ENCODE measurements at places on chromosomes 3 and 15.

GRCh38 chr3:89098964-89099585 lies 8.3 kb upstream of the EPHA3 start:
- peak; percentile 34 for DNase-seq

DNA sequence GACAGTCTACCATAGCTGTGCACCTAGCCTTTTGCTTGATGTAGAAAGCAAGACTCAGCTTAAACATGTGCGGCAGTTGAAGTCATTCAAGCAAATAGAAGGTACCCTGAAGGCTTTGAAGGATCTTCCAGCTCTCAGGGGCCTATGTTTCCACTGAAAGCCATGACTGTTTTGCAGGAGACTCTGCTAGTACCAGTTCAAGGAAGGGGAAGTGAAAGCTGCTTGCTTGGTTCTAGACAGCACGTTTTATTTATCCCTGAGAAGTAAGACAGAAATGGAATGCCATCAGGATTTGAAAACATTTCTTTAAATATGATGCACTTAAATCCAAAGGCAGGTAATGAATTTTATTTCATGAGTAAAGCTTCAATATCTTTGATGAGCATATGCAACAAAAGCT lies 311.4 kb downstream of the PDCD6IP start:
- DNase-seq: no peak

DNA sequence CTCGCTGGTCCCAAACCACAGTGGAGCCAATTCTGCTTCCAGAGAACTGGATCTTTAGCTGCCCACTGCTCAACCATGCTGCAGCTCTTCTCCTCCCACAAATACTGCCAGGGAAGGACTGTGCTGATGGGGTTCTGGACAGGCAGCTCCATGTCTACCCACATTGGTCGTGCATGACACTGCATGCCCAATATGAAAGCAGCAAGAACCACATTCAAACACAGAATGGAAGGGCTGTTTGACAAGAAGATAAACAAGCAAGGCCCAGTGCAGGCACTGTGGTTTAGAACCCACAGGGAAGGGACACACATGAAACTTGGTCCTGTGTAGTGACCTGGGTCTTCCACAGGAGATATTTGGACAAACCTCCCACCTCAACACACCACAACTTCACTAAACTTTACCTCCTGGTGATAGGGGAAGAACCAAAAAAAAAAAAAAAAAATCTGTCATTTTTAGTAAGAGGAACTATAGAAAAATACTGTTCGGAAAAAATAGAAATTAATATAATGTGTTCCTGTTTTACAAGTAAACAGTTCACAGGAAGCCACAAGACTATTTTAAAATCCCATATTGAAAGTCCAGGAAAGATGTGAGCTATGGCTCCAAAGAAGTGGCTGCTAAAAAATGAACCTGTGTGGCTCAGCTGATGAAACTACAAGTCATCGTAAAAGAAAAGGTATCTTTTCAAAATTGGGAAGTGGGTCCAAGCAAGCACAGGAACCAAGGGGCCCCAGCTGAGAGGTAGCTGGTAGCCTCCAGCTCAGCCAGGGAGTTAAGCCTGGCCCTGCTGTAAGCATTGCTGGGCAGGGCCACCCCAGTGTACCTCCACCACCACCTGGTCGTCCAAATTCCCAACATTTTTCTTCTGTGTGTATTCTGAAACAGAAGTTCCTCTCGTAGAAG lies 77.7 kb upstream of the ACAN start:
- DNase-seq: no peak

DNA sequence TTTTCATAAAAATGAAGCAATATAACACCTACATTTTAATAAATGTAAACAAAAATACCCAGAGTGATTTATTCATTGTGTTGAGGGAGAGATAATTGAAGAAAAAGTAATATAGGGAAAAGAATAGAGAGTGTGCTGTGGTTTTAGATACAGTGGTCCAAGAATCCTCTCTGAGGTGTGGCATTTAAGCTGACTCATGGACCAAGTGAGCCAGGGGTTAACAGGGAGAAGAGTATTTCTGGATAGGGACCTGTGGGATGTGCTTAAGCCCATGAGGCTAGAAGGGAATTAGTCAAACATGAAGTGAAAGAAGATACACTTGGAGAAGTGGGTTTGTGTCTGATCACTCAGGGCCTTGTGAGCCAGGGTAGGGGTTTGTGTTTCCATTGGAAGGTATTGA lies 680.7 kb upstream of the GRM7 start:
- DNase-seq: no peak

GRCh38 chr15:100902436-100903167 lies 16.6 kb upstream of the LRRK1 start:
- DNase-seq: peak; percentile 75

DNA sequence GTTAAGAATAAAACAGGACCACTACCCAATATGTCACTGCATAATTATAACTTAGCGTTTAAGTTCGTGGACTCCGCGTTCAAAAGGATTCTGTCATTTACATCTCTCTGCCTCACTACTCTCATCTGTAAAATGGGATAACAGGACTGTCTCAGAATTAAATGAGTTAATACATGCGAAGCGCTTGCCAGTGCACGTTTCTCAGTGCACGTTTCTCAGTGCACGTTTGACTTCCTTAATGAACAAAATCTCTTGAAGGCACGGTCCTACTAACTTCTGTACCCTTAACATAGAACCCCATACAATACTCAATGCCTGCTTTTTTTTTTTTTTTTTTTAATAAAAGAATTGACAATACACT lies 499 bp downstream of the RABL3 start:
- peak; percentile 13 for DNase-seq

GRCh38 chr3:120487191-120487650 lies 36.4 kb upstream of the FSTL1 start:
- peak; percentile 47 for DNase-seq

DNA sequence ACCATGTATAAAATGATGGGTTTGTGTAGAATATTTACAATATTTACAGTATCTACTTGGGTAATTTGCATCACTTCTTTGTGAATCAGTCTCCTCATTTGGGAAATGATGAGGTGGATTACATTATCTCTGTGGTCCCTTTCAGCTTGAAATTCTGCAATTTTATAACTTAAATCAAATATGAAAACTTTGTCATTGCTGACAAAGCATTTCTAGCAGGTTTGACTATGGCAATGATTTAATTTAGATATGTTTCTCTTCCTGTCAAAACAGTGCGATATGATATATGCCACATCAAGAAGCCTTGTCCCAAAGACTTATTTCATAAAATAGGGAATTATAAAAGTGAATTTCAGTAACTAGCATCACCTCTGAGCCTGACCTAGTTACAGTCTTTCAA lies 315.8 kb upstream of the MEIS2 start:
- no peak for DNase-seq

DNA sequence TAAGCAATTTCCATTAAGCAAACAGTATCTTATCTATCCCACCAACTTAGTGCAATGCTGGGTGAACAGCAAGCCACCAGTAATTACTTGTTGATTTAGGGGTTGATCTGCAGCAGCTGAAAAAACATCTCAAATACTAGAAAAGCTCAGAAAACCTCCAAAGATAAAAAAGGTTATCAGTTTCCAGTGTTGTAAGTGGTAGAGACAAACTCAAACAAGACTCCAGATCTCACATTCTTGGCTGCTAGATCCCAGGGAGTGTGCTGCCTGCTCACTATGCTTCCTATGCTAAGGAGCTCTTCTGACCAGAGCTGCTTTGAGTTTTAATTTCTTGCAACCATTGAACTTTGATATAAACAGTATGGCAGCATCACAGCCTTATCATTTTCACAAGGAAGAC lies 11.3 kb downstream of the B3GALNT1 start:
- DNase-seq: no peak

GRCh38 chr3:22012471-22012870 lies 261.5 kb upstream of the ZNF385D start:
- no peak for DNase-seq

GRCh38 chr3:173403376-173403775 lies 5.8 kb downstream of the NLGN1 start:
- DNase-seq: no peak

DNA sequence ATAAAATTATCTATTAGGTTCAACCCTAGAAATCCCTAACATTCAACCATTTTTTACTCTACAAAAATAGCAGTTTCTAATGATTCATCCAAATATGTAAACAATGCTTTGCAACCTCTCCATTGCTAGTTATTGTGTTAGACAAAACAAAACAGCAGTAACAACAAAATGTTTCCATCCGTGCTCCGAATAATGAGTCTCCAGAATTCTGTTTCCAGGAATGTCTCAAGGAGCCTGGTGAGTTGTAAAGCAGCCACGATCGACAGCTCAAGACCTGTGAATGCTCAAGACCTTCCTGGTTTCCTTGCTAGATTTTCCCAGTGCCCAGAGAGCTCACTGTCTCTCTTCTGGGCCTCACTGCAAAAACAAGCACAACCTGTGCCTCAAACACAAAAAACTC lies 49.9 kb downstream of the CHRD start:
- no peak for DNase-seq
